Stimulated activated CD4-positive, alpha-beta T cell treated with anti-CD3 and anti-CD28 coated beads, Interleukin-4, amount 100 ng/mL, for 4 hours (primary cell): ENCODE measurements at places on chromosomes 12 and 14.

- no peak for DNase-seq
Observed at GRCh38 chr12:88947486-88948043, 367.3 kb upstream of the KITLG start.

DNA sequence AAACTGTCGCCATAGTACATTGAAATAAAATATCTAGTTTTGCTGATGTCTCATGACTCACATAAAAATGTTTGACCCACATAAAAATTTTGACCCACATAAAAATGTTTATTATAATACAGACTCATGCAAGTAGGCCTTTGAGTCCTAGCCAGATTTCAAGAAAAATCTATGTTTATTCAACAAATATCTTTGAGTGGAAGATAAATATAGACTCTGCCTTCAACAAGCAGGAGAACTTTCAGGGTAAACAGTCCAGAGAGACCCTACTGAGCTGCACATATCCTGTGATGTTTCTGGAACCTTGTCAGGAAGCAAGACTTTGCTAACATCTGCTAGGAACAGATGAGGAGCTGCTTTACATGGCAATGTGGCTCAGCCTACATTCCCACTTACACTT lies 283.1 kb downstream of the MDGA2 start:
- no peak for DNase-seq

- no peak for DNase-seq
Observed at GRCh38 chr12:98646294-98647090, 1.4 kb downstream of the APAF1 start.

GRCh38 chr14:90273532-90273931 lies 17.2 kb downstream of the PSMC1 start:
- no peak for DNase-seq

DNA sequence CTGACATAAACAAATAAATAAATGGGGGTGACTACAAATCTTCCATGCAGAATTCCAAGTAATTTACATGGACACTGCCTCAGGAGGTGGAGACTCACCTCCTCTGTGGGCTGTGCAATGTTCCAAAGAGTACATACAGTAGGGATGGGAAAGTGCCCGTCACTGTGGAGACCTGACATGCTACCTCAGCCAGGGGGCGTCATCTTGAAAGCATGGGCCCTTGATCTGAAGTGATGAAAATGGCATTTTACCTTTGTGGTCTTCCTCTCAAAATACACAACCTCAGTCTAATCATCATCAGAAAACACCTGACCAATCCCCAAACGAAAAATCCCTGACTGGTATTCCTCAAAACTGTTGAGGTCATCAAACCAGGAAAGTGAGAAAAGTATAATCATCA lies 48.4 kb downstream of the ANAPC7 start:
- no peak for DNase-seq

DNA sequence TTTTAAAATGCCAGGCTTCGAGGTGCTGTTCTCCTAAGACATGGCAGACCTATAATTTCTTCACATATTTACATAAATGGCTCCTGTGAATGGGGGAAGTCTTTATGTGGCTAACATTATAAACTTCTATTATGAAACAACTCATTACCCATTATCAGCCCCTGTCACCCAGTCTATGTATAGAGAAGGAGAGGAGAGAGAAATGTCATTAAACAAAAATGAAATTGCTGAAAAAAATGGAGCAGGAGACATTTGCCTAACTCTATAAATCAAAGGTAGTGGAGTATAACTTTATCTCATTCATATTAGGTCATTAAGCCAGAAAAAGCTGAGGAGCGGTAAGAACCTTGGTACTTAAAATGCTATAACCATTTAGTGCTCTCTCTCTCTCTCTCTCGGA lies 71.9 kb upstream of the KRR1 start:
- no peak for DNase-seq

DNA sequence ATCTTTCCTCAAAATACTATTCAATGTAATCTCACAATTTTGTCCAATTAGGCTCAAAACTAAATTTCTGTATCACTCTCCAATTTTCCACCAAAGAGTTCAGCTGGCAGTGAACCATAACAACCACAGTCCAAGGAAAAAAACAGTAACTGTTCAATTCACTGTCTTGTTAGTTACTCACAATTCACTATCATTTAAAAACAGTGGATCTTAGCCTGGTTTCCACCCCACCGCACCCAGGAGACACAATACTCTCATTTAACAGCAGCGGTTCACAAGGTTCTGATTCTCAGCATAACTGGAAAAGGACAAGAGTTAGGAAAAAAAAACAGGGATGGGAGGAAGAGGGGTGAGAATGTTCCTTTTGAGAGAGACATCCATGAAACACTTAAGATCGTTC lies 40.5 kb downstream of the MED13L start:
- DNase-seq: no peak

DNA sequence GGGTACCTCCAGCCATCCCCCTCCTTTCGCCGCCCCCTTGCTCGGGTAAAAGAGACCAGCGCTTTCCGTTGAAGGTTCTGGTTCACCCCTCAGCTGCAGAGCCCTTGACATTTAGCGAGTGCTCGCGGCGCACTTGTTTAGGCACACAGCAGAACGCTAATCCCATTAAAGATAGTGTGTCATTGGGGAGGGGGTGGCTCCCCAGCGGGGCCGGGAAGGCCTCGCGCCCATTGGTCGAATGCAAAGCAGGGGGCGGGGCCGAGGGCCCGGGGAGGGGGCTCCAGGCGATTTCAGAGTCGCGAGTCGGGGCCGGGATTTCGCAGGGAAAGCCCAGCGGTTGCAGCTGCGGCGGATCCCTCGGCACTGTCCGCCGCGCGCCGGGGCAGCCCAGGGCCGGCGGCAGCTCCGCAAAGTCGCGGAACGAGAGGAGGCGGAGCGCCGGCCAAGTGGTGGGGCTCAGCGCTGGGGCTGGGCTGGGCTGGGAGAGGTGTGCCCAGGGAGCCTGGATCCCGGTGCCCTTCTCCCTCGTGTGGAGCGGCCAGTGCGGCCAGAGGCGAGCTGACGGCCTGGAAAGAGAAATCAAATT lies 122.9 kb downstream of the TSPAN9 start:
- no peak for DNase-seq
